ENCODE measurements at places on chromosomes 7 and 10.

DNA sequence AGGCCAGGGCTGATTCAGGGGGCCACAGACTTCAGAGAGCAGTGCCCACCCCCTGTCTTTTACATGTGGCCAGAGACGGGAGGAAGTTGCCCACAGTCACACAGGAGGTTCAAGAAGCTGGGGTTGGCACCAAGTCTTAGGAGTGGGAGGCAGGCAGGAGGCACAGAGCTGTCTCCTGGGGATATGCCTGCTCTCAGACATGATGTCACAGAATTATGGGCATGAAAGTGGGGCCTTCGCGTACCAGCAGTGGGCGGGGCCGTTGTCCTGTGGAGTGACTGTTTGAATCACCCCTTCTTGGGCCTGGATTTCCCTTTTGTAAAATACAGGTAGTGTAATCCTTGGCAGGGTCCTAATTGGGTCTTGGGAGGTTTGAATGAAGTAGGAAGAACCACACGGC lies 81.2 kb upstream of the PPIF start:
- DNase-seq, result no peak

- no peak for DNase-seq
These were observed 17.7 kb downstream of the ACSM6 start for GRCh38 chr10:95211606-95212279.

DNA sequence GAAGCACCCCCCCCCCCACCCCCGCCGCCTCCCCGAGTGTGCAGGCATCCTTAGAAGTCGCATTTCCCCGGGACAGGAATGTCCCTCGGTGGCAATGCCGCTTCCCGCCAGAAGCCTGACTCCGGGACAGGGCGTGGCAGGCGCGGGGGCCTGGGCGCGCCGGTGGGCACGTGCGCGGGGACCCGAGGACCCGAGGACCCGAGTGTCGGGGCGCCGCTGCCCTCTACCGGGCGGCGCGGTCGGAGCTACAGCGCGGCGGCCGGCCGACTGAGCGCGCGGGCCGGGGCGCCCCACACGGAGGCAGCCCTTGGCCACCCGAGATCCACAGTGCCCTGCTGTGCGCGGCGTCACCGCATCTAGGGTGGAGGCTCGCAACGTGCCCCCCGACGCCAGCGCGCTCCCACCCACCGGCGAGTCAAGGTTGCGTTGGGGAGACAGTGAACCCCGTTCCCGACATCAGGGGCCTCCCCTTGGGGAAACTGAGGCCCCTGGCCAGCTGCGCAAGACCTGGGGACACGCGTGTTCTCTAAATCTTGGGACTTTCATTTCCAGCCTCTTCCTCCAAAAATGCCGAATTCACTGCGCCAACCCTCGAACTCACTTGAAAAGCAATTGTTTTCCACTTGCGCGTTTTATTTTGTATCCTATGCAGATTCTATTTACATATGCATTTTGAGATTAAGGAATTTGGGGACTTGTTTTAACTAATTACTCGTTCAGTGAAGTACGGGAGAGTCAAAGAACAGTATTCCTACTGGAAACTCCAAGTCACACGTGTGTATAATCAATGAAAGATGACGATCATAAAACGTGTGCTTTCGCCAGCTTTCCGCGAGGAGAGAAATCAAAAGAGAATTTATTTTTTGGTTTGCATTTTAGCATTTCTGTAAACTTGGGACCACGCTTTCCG lies 3.1 kb upstream of the CUX1 start:
- DNase-seq, result peak; percentile 37

DNA sequence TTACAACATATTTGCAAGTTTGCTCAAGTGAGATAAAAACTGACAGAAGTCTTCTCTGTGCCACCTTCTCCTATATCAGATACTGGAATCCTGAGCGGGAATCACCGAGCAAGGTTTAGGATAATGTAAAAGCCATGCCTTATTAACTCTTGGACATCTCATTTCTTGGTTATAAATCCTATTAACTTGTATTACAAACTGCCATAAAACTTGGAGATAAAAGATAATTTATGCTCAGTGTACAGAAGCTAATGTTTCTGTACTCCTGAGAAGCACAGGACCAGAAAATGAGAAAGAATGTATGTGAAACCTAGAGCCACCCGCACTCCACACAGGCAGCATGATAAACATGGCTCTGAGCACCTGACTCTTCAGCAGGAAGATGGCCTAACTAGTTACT lies 181.2 kb upstream of the NOBOX start:
- no peak for DNase-seq

DNA sequence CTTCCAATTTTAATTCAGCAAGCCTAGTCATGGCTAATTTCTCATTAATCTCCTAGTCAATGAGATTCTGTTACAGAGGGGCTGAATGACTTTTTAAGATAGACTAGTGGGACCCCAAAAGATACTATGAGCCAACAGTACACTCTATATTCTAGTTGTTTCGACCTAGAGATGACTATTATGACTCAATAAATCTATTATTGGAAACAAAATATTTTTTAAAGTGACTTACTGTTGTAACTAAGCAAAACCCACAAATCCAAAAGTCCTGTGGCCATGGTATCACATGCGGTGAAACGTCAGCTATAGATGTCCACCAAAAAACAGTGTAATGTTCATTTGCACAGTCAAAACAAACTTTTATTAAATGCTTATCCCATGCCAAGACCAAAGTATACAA lies 95.3 kb upstream of the ADO start:
- no peak for DNase-seq

DNA sequence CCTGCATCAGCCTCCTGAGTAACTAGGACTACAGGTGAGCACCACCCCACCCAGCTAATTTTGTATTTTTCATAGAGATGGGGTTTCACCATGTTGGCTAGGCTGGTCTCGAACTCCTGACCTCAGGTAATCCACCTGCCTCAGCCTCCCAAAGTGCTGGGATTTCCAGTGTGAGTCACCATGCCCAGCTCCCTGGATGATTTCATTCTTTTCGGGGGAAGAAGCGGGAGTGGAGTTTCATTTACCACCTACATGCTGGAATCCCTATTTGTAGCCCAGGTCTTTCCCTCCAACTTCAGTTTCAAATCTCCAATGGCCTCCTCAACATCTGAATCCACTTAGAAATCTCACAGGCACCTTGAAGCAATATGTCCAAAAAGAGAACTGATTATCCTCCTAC lies 2.9 kb upstream of the BTRC start:
- no peak for DNase-seq

GRCh38 chr7:30800785-30801252 lies 29.6 kb downstream of the MINDY4 start:
- DNase-seq, result no peak

- DNase-seq, result no peak
These were observed 4.4 kb downstream of the PTTG1IP2 start for GRCh38 chr7:90473814-90474213.

DNA sequence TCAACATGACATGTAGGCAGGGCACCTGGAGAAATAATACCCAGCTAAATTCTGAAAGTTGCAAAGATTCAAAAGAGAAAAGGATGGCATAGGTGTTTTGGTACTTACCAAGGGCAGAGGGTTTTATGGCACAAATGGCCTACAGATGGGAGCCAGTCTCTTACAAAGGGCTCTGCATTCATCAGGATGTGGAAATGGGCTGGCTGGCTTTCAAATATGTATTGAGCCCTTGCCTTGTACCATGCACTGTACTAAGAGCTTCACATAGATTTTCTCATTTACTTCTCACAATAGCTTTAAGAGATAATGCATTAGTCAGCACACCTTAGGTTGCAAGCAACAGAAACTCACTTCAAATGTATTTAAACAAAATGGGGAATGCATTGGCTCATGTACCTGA lies 327.1 kb downstream of the BICC1 start:
- no peak for DNase-seq

DNA sequence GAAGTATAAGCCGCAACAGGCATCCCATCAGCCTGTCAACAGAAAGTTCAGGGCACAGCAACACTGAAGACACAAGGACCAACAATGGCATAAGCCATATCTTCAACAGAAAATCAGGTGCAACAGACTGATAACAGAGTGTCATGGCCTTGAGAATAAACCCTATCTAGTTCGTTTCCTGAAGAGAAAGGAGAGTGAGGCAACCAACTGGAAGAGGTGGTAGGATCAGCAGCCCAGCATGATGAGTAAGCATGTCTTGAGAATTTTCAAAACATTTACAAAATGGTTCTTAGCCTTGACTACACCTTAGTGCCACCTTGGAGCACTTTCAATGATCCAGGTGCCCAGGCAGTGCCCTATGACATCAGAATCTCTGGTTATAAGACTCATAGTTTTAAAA lies 290.2 kb upstream of the SEMA3C start:
- no peak for DNase-seq

DNA sequence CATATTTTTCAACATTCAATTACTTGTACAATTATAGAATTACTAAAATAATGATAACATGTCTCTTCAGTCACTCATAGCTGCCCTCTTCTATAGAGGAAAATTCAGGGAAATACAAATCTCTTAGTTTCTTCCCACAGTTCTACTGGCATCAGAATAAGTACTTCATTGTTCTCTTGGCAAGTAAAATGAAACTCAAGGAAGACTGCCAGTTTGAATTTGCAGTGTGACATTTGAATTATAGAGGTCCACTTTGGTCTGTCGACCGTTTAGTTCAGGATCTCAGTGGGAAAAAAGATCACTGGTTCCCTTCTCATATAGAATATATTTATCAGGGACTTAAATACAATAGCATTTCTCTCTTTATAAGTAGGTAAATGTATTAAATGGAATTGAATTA lies 114.5 kb downstream of the PON1 start:
- no peak for DNase-seq

GRCh38 chr10:48572414-48572813 lies 32.5 kb downstream of the ARHGAP22 start:
- no peak for DNase-seq

- DNase-seq, result no peak
These were observed 113.9 kb upstream of the PFKP start for GRCh38 chr10:2953495-2953894.

DNA sequence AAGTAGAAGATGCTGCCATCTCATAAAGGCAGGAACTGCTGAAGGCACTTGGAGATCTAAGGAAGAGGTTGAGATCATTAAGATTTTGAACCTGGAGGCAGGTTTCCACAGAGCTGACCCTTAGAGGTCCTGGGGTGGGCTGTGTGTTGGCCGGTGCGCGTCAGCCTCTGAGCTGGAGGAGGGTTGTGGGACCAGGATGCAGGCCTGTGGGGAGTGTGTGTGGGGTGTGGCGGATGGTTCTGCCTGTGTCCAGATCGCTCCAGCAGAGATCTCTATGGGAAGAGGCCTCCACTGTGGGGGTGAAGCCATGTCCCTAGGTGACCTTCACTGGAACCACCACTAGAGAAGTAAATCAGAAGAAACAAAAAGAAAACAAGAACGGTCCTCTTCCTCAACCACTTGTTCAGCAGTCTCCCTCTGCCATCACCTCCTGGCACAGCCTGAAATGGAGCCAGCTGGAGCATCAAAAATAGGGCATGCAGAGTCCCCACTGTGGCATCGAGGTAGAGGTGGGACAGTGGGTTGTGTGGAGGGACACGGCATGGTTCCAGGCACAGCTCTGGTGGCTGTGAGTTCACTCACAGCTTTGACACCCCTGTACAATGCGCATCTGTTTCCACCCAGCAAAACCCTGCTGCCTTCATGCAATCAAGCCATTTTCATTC lies 453.8 kb downstream of the TCERG1L start:
- DNase-seq, result no peak

DNA sequence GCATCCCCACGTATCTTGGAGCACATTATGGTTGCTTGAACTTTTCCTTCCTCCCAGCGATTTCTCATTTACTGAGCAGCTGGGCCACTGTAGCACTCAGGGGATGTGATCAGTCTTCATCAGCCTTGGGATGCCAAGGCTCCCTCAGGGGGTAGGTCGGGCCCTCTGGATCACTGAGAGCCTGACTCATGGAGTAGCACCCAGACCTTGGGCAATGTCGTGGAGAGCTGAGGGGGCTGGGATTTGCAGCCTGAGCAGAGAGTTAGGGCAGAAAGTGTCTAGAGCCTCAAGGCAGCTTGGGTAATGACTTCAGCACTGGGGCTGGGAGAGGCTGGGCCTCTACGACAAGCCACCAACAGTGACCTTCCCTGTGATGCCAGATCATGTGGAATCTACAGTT lies 86.5 kb upstream of the CXCL12 start:
- DNase-seq, result no peak

DNA sequence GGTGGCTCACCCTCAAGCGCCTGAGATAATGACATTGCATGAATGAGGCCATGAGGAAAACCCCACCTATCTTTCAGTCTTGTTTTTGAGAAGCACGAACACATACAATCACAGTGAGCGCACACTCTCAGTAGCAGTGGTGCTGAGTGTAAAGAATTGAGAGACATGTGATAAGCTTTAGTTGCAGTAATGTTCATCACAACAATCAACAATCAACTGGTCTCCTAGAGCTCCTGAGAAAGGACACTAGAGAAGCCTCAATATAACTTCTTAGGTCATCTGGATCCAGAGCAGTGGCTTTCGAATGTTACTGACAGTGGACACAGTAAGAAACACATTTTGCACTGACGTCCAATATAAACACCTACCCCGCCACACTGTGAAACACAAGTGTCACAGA lies 12.8 kb downstream of the ERLIN1 start:
- no peak for DNase-seq

DNA sequence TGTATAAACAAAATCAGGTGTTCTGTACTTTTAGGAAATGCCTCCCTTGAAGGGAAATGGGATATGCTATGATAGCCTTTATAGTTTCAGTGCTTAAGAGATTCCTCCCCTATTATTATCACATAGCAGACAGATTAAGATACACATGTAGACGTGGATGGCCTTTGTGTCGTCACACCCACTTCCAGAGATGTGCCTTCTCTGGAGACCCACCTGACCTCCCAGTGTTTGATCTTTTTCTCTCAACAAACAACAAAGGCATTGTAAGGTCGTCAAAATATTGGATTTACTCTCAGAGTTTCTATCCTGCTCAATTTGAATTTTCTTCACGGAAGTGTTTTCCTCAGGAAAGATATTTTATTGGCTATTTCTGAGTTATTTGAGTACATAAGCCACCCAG lies 25.7 kb upstream of the C1GALT1 start:
- DNase-seq, result no peak

GRCh38 chr7:28151965-28152364 lies 28.6 kb downstream of the JAZF1 start:
- DNase-seq, result no peak

- DNase-seq, result no peak
These were observed 244.4 kb upstream of the SLC26A5 start for GRCh38 chr7:103690242-103690974.

- no peak for DNase-seq
These were observed 173.2 kb downstream of the RTKN2 start for GRCh38 chr10:62095181-62096122.

- DNase-seq, result no peak
These were observed 38.3 kb upstream of the RAPGEF5 start for GRCh38 chr7:22395222-22395621.

GRCh38 chr10:6621536-6621935 lies 41.5 kb upstream of the PRKCQ start:
- DNase-seq, result no peak

DNA sequence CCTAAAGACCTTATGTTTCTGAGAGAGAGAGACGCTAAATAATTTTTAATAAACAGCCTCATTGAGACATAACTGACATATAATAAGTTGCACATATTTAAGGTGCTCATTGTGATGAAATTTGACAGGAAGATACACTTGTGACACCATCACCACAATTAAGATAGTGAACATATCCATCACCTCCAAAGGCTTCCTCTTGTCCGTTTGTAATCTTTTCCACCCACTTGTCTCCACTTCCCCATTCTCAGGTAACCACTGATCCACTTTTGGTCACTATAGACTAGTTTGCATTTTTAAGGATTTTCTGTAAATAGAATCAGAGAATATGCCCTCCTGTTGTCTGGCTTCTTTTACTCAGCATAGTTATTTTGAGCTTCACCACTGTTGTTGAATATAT lies 195.1 kb upstream of the WDR11 start:
- DNase-seq, result no peak

Data from effector CD4-positive, alpha-beta T cell (primary cell).